ENCODE measurements at places on chromosomes 1 and 21.

DNA sequence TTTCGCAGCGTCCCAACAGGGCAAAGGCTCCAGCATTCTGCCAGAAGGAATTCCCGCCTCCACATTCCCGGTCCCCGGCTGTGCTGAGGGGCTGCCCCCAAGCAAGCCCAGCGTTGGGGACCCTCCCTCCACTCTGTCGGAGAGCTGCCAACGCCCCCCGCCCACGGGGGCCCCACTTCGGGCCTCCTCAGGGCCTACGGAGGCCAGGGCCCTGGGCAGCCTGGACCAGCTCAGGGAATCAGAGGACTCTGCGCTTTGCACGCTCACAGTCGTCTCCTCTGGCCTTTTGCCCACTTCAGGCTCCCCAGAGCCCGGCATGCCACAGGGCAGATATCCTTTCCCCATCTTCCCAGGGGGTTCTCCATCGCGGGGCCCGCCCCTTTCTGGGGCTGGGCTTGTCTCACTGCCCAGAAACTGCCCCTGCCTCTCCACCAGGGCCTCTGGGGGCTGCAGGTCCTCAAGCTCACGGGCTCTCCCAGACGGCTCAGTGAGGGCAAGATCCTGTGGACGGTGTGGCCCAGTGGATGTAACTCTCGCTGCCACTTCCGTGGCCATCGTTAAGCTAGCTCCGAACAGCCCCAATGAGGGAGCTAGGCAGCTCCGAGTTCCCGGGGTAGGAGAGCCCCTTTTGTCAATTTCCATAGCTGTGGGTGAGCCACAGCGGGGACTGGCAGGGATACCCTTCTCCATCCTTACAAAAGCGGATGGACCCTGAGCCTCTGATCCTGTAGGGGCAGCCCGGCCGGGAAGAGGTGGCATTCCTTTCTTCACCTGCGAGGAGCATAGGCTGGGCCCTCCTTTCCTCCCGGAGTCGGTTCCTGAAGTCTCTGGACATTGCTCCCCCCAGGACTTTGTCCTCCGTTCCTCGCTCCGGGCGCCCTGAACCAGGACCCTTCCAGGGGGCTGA, 2.8 kb downstream of the ITPKB start:
- no peak for DNase-seq

DNA sequence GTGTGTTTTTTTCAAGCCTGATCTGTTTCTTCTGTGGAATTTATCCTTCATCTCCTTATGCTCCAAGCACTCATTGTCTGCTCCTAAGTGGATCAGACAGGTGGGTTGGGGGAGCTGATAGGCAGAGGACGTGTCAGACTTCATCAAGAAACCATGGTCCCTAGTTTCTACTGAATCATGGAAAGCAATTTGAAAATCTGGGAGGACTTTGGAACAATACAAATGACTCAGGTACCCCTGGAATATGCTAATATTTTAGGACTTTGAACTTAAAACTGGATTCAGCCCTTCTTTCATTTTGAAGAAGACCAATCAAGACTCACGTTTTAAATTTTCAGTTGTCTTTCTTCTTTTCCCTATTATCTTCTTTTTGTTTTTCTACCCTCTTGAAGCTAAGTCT, 7.7 kb downstream of the ABCG1 start:
- no peak for DNase-seq

- DNase-seq, result no peak
These were observed 162.3 kb upstream of the CAMK1G start for GRCh38 chr1:209421186-209421585.

- no peak for DNase-seq
These were observed 36.7 kb downstream of the DHX9 start for GRCh38 chr1:182875889-182876288.

- DNase-seq, result no peak
These were observed 41.6 kb upstream of the TMEM52 start for GRCh38 chr1:1960480-1961196.

GRCh38 chr1:2778220-2778592, 23.3 kb downstream of the TTC34 start:
- DNase-seq, result peak; percentile 49

- peak; percentile 3 for DNase-seq
These were observed 354.0 kb upstream of the RGS18 start for GRCh38 chr1:191804311-191804710.

DNA sequence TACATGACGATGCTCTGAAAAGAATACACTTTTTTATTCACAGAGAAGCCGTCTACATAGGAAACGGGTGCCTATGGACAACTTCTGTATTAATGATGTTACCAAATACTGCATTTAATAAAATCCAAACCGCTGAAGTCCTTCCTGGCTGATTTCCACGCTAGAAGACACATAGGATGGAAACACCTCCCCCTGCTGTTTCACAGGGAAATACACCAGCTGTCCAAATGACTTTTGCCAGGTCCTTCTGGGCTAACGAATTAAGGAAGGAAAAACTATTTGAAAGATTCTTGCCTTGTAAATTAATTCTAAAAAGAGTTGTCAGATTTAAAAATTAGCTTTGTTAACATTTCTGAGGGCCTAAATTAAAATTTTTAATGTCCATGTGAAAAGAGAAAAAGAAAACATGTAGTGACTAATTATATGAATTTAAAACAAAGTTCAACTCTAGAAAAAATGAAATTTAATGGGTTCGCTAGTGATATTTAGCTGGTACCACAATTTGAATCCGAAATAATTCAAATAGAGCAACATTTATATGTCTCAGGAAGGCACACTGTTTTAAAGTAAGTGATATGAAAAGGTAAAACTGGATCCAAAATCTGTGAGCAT, 146.0 kb downstream of the RERE start:
- DNase-seq, result peak; percentile 80

GRCh38 chr1:222068101-222068500, 326.2 kb upstream of the DUSP10 start:
- DNase-seq, result no peak

DNA sequence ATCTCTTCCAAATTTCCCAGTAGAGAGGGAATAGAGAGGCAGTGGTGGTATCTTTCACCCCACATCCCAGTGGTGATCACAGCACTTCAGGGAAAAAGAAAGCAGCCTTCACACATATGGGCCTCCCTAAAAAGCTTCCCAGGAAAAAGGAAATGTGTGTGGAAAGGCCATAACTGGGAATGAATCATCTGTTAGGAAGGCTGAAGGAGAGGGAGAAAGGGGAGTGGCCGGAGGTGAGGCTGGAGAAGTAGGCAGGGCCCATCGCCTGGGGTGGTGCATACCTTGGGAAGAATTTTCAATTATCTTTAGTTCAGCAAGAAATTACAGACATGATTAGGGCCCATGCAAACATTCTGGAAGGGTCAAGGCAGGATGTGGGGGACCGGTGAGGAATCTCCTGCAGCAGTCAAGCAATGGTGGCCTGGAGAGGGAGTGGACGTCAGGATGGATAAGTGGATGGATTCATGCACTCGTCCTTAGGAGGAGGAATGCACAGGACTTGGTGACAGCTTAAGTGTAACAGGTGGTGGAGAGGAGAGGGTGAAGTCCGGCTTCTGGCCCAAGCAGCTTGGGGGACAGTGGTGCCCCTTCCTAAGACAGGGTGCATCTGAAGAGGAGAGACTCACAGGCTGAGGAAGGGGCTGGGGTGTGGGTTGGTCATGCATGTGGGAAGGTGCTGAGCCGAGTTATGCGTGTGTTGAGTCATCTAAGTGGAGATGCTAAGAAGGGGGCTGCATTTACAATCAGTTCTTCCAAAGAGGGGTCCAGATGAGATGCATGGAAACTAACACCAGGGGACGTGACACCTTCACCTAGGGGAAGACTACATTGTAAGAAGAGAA, 17.9 kb downstream of the HIVEP3 start:
- no peak for DNase-seq

- no peak for DNase-seq
These were observed 105.5 kb downstream of the CRYAA start for GRCh38 chr21:43274022-43274945.

DNA sequence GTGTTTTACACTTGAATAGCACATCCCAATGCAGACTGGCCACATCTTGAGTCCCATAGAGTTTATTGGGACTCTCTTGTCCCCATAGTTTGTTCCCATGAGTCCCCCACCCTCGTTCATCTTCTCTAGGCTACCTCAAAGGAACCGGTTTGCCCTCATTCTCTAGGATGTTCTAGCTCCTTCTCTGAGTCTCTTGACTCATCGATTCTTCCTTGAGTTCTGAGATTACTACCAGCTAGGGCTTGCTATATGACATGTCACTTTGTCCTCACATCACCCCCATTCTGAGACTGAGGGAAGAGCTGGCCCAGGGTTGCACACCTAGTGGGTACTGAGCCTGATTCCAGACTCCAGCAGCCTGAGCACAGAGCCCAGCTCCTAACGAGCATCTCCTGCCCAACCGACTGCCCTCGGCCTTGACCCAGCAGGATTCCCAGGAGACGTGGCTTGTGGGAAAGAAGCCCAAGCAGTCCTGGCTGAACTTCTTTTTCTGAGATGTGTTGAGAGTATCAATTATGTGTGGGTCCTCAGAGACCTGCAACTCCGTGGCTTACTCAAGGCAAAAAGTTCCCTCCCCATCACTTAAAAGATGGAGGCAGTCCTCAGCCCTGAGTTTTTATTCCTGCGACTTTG, 42.0 kb downstream of the TMEM51 start:
- no peak for DNase-seq

- no peak for DNase-seq
These were observed 44.3 kb downstream of the INAVA start for GRCh38 chr1:200938955-200939354.

DNA sequence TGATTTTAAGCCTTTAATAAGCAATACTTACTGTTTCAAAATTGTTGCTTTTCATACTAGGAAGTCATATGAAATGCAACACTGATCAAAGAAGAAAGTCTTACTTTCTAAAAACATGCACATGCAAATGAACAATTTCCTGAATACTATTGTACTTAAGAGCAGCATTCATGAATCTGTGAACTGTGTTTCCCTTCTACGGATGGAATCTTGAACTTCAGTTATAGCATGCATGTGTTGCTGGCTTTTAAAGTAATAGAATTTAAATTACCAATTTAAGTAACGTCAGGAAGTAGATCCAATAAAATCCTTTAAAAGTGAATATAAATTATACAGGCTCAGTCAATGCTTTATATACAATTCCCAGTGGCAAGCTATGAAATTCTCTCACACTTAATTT, 348.9 kb downstream of the KCNT2 start:
- DNase-seq, result no peak

- peak; percentile 17 for DNase-seq
These were observed 109.8 kb downstream of the HMCN1 start for GRCh38 chr1:185843986-185844385.

- DNase-seq, result no peak
These were observed 404.4 kb upstream of the PBX1 start for GRCh38 chr1:164154622-164155021.

GRCh38 chr1:218660678-218661053, 315.5 kb downstream of the TGFB2 start:
- DNase-seq, result no peak
